ENCODE measurements at places on chromosomes 1 and 21.

DNA sequence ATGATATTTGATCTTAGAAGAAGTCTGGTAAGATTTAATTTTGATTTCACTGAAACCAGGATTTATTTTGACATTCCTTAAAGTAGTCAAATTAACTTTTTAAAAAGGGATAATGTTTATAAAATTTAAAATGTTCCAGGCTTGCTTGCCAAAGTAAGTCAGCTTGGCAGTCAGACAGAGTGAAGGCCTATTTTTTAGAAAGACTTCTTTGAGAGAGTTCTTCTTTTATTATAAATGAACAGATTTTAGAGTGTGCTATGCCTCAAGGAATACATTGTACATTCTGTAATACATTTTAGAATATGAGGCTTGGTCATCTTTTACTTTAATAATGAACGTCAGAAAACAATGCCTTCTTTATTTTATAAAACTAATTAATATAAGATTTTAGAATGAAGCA, 138.7 kb downstream of the DISP1 start:
- DNase-seq = no peak

DNA sequence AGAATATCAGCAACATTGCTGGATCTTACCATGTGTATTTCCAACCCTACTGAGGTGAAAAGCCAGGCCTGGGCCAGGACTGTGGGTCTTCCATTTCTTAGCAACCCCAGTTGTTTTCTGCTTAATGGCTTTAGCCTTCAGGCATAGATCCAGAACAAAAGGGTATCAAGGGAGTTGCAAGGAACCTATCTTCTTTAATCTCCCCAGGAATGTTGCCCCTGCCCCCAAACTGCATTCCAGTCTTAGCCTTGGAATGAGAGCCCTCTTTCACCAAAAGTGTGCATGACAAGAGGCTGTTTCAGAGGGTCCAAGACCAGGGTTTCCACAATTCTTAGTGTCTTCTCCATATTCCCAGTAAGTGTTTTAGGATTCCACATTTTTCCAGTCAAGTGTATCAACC, 87.9 kb upstream of the SOX13 start:
- no peak for DNase-seq

GRCh38 chr1:115450501-115451040, 112.5 kb upstream of the NGF start:
- DNase-seq = no peak

DNA sequence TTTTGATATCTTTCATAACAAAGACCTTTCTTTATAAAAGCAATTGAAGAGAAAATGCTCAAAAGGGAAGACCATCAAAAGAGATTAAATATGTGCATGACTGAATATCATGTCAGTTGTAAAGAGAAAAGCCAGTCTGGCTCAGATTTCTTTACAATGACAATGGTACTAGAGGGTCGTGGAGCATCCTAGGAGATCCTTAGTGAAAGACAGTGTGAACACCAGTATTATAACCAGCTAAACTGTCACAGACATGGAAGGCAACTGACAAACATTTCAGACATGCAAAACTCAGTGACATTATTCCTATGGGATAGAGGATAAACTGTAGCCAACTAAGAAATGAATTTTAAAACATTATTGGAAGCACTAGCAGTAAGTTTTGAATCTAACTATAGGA, 27.1 kb upstream of the ADARB1 start:
- no peak for DNase-seq

- peak; percentile 61 for DNase-seq
These were observed 868 bp downstream of the C1orf21 start for GRCh38 chr1:184387476-184388318.

GRCh38 chr1:245356891-245357585, 202.3 kb downstream of the KIF26B start:
- DNase-seq = no peak

DNA sequence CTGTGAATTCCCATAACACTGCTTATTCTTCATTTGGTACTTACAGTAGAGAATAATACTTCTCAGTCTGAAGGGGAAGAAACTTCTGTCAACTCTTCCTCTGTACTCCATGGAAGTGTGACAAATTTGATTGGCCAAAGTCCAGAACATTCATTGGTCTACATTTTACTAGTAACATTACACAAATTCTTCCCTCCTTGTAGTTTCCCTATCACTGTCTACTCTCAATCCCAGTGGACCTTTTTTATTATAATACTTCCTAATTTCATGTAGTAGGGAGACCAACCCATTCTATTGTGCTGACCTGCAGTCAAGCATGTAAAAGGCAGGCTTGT, 74.7 kb downstream of the ALG6 start:
- DNase-seq = no peak

DNA sequence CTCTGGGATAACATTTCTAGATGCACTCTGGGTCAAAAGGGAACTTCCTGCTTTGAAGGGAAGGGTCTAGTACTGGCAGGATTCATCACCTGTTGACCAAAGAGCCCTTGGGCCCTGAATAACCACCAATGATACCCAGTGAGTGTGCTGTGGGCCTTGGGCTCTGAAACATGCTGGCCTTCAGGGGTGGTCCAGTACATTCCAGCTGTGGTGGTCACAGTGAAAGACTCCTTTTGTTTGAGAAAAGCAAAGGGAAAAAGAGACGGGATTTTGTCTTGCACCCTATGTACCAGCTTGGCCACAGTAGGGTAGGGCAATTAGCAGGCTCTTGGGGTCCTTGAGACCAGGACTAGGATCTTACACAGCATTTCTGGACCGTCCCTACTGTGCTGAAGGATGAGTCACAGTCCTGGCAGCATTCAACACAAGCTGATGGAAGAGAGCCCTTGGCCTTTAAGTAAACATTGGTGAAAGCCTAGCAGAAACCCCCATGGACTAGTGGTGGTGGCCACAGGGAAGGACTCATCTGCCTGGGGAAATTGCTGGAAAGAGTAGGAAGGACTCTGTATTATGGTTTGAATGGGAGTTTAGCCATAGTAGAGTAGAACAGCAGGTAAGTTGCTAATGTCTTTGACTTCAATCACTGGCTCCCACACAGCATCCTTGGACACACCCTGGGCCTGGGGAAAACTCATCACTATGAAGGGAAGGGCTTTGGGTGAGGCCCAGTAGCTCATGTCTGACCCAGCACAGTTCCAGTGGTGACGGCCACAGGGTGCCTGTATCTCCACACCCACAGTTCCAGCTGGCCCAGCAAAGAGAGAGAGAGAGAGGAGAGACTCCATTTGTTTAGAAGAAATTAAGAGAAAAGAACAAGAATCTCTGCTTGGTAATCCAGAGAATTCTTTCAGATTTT, 87.5 kb downstream of the COL24A1 start:
- no peak for DNase-seq

DNA sequence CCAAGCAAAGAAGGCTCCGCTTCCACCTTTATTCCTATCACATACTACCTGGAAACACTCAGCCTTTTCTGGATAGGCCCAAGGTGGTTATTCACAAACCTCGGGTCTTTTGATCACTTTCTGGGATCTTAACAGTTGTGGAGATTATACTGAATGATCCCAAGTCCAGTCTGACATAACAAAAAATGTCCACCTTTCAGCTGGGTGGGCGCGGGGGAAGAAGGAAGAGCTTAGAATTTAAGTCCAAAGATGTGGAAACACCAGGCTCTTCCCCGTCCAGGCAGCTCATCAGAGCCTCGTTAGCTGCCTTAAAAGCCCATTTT, 338 bp upstream of the C1orf53 start:
- no peak for DNase-seq

GRCh38 chr1:16998589-16998988, 13.1 kb downstream of the ATP13A2 start:
- DNase-seq = no peak

- peak; percentile 14 for DNase-seq
These were observed 11.2 kb upstream of the RCOR3 start for GRCh38 chr1:211247921-211248320.
